ENCODE measurements at places on chromosomes 13 and 19.

- no peak for DNase-seq
Observed at GRCh38 chr19:13016628-13017305, 21.5 kb downstream of the NFIX start.

- no peak for DNase-seq
Observed at GRCh38 chr19:45508417-45508860, 1.2 kb downstream of the VASP start.

DNA sequence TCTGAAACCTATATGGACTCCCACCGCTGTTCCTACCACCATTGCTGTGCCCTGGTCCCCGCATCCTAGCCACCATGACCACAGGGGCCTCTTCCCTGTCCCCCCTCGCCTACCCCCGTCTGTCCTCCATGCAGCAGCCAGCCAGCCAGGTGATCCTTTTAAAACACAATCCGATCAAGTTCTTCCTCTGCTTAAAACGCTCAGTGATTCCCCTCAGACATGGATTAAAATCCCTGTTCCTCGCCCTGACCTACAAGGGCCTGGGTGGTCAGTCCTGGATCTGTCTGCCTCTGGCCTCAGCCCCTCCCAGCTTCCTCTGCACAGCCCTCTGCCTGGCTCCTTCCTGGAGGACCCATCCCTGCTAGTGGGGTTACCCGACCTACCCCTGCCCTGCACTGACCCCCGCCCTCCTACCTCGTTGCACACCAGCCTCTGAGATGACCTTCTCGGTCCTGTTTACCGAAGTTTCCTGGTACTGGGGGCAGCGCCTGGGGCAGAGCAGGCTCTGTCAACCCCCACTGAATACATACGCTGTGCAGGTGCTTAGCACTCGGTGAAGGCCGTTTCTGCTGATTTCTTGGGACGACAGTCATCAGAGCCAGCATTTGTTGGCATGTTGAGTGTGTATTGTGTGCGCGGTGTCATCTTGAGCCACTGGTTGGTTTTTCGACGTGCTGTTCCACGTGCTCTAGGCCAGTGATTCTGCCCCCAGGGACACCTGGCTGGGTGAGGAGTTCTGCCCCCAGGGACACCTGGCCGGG, 14.7 kb upstream of the LENG8 start:
- no peak for DNase-seq

DNA sequence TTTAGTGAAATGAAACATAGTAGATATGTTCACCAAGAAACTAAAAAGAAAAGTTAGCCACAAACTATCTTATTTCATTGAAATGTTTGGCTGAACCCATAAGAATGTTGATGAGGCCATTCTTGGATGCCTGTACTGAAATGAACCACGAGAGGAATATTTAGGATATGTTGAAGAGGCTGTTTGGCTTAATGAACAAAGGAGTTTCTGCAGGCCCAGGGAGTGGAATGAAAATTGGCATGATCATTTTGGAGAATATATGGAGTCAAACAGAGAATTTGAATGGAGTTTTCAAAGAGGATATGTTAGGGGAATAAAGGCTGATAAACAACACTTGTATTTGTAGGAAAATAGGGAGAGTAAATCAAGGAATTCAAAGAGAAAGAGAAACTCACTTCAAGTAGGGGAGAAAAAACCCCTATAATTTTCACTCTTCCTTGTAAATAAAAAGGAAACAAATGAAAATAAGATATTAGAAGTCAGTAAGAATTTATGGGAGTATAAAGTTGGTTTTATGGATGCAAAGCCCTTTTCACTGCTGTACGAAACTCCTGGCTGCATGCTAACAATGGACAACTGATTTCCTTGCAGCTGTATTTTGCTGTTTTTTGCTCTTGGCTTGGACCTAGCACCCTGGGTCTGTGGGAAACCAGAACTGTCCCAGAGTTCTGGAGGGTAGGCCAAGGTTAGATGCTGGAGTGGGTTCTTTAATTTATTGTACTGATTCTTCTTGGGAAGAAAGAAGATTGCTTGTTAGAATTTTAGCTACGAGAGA, 36.5 kb downstream of the KL start:
- DNase-seq, result no peak

- no peak for DNase-seq
Observed at GRCh38 chr13:20241593-20241992, 9.5 kb upstream of the GJB6 start.

- no peak for DNase-seq
Observed at GRCh38 chr13:40432018-40432978, 234.1 kb downstream of the FOXO1 start.

DNA sequence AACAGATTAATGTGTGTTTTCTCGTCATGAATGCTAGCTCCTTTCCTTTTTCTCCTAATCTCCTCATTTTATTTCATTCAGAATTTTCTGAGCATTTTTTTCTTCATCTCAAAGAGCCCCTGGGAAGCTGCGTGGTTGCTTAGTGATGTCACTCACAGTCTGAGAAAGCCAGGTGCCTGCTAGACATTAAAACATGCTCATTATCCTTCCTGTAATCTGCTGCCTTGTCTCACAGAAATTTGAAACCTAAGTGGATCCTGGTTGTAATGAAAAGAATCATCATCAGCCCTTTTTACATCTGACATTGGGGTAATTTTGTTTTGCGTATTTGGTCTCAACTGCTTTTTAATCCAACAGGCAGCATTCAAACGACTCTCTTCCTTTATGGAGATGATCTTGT, 108.2 kb upstream of the RNF113B start:
- DNase-seq, result no peak

GRCh38 chr19:5947435-5947834, 30.5 kb downstream of the RANBP3 start:
- DNase-seq, result no peak

DNA sequence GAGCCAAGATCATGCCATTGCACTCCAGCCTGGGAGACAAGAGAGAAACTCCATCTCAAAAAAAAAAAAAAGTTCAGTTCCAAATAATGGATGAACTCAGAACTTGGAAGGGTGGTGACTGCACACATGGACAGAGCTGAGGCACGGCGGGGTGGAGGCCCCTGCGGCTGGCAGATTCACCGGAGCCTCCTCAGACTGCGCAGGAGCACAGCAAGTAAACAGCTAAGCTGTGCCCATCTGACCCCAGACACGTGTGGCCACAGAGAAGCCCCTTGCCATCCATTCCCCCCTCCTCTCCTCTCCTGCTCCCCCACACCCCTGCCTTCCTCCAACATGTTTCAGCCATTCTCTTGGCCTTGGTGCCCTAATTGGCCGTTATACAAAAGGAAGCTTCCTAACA, 15.6 kb upstream of the PROZ start:
- DNase-seq, result no peak

GRCh38 chr19:49442771-49443365, 1.5 kb upstream of the SLC17A7 start:
- DNase-seq, result peak; percentile 71

DNA sequence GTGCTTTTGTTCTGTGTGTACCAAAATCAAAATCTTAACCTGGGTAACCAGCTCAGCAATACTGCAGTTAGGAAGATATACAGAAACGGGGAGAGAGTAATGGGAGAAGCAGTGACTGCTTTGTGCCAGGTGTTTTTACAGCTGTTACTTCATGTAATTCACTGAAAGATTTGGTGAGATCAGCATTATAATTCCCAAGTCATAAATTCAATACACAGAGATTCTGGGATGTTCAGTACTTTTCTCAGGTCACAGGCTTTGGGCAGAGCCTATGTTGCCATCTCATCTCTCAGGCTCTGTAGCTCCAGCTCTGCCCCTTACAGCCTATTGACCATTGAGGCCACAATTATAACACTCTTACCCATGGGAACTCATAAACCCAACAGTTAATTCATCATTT, 138.5 kb downstream of the ZAR1L start:
- no peak for DNase-seq

DNA sequence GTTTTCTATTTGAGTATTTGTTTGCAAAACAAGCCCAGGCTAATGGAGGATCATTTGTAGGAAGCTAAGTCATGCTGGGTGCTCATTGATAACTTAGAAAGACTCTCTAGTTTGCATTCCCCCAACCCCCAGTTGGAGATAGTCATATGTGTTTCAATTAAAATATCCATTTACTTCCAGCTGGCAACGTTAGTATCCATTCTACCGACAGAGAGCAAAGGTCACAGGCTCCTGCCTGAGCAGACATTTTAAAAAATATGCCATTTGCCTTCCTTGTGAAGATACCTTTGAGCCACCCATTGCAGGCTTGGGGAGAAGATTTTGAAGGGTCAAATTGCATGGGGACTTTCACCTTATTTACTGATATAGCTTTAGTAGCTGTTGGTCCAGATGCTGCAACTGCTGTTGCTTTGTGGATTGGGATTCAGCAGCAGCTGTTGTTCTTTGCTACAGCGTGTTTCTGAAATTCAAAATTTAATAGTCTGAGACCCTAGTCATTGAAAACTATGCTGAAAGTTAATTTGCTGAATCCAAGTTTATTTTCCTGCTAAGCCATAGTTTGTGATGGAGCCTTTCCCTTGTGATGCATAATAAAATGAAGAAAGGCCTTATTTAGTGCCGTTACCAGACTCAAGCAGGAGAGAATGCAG, 335.1 kb downstream of the GPC6 start:
- no peak for DNase-seq

- no peak for DNase-seq
Observed at GRCh38 chr19:46953955-46954501, 65.6 kb upstream of the NPAS1 start.

- no peak for DNase-seq
Observed at GRCh38 chr13:78420814-78421213, 182.5 kb downstream of the POU4F1 start.

- DNase-seq, result peak; percentile 45
Observed at GRCh38 chr13:48505597-48506091, 27.2 kb downstream of the RCBTB2 start.

DNA sequence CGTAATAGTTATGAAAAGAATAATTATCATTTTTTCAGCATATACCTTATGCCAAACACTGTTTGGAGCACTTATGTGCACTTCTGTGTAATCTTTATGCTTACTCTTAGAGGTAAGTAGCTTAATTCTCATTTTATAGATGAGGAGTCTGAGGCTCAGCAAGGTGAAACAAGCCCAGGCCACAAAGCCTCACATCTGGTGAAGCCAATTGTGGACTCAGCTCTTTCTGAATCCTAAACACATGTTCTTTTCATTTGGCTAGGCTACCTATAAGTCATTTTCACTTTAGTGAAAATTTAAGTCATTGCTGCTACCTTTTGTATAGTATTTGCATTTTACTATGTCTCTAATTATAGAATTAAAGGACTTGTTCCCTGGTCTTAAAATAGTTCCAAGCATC, 84.0 kb downstream of the CYSLTR2 start:
- DNase-seq, result no peak

DNA sequence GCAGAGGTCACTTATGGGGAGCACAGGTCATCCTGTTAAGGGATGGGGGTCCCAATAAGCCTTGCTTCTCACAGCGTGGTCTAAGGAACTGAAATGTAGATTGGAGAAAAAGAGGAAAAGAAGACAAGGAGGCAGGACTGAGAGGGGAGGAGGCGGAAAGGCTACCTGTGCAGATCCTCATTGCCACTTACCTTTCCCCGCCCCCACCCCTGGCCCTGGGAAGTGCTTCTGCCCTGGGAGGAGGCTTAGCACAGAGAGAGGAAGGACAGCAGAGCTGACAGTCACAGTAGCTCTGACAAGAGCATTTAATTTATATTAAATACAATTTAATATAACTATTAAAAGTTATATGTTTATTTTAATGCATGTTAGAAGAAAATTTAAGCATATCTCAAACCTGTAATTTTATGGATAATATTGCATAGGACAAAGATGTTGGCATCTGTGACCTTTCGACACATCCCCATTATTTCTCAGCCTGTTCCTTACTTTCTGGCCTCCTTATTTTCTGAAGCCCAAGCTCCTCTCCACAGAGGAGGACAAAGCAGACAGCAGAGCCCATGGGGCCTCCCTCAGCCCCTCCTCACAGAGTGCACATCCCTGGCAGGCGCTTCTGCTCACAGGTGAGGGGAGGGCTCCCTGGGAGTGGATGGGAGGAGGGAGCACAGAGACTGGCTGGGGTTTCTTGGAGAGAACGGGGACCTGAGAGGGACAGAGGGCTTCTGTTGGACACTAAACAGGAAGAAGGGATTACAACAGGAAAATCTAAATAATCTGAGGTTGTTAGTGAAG, 23.4 kb downstream of the CEACAM21 start:
- no peak for DNase-seq

DNA sequence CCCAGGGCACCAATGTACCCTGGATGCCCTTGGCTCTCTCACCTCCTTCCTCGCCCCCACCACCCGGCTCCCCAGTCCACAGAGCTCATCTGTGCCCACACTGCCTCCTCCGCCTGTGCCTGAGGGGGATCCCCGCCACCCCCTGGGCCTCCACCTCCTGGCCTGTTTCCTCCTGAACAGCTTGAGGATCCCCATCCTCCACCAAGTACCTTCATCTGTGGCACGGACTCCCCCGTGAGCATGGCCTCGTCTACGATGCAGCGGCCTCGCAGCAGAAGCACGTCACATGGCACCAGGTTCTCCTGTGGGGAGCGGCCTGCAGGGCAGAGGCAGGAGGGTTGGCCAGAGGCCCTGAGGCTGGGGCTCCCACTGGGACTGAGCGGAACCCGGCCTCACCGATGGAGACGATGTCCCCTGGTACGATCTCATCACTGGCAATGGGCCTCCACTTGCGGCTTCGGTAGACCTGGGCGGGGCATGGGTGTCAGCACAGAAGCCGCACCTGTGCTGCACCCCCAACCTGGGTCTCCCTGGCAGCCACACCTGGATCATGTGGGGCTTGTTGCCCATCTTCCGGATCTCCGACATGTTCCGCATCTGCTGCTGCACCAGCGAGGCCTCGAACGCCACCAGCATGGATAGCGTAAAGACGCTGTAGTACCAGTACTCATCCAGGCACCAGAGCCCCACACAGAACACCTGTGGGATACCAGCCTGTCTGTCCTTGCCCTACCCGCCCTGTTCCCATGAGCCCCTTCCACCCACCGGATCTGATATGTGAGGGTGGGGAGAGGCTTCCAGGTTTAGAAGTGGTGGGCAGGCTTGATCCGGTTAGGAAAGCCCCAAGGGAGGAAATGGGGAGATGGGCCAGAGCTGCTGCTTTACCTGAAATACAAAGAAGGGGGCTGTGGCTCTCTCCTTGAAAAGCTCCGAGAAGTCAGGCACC, 6.8 kb downstream of the ATP13A1 start:
- peak; percentile 23 for DNase-seq

DNA sequence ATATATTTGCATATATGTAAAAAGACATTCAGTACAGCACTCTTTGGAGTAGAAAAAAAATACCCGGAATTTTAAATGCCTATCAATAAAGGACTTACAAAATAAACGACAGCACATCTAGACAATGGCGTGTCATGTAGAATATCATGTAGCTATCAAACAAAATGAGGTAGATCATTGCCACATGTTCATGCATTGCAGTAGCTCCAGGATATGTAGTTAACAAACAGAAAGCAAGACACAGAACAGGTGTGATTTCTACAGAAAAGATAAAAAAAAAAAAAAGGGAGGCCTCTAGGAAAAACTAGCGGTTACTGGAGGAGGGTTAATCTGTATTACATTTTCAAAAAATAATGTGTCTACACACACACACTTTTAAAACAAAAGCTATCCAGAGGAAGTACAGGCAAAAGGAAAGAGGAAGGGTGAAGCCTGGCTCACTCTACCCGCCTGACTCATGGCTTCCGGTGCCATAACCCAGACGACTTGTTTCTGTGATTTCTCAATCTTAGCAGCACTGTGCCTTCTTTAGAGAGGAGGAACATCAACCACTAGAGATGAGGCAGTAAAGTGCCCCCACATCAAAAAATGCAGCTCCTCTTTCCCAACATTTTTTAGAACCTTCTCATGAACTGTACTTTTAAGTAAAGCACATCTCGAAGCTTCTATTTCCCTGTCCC, 6.9 kb downstream of the KCTD12 start:
- peak; percentile 30 for DNase-seq
